Hair follicle dermal papilla cell (primary cell): ENCODE measurements at places on chromosomes 4 and X. TPM values are rescaled to one million over a fixed set of nuclear protein-coding genes. Genes with fewer than 3 reads are reported as not detected.

Gene PRDM5
- total RNA-seq, result 28.5 and 56.8 TPM in 2 replicates

Gene GPR143
- total RNA-seq, result not detected in 2 replicates

Gene TXK
- 0.32 and 1.6 TPM in 2 replicates for total RNA-seq

Gene LRCH2
- total RNA-seq, result 7.5 and 8.4 TPM in 2 replicates

Gene SPINK2
- total RNA-seq, result not detected in 2 replicates

Gene PABPC1L2B
- total RNA-seq, result not detected in 2 replicates

Gene CXCL10
- total RNA-seq, result 0.16 and 0.36 TPM in 2 replicates

Gene MND1
- total RNA-seq, result 0.97 and 1.2 TPM in 2 replicates
